ENCODE measurements at places on chromosomes 3 and 15. TPM values are rescaled to one million over a fixed set of nuclear protein-coding genes. Genes with fewer than 3 reads are reported as not detected.

Gene GOLGA6L4
- 1.5 TPM for total RNA-seq

Gene LYZL4
- not detected for total RNA-seq

Gene GUCA1C
- total RNA-seq: not detected

Gene PRKCD
- 1.0 TPM for total RNA-seq

Gene CDHR4
- total RNA-seq: not detected

Gene SMCO1
- not detected for total RNA-seq

Gene FAM174B
- 1.0 TPM for total RNA-seq

Gene PRR20G
- not detected for total RNA-seq
